ENCODE measurements at places on chromosomes 12 and 14. TPM values are rescaled to one million over a fixed set of nuclear protein-coding genes. Genes with fewer than 3 reads are reported as not detected.
A peak's percentile ranks its signal among the peaks of the same experiment; 100 is the strongest.

DNA sequence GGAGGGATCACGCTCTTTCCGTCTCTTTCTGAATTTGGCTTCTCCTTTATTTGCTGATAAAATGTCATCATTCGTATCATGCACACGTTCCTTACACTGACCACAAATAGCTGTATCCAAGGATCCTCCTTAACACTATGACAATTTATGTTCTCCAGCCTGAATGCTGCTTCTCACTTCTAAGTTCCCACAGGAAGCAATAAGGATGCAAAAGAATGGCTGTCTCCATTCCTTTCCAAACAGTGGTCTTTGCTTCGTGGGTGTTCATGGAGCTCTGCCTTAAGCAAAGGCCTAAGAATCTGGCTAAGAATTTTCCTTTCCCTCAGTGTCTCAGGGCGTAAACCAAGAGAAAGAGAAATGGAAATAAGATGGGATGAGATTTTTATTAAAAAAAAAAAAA, 200.2 kb downstream of the ITPR2 start:
- H3K27ac ChIP-seq: no peak overlapping the region
- H3K4me1 ChIP-seq: no peaks in the 10 kb centered on the region
- H3K36me3 ChIP-seq: no peaks in the 10 kb centered on the region

- no peaks in the 10 kb centered on the region for H3K27me3 ChIP-seq
- H3K4me3 ChIP-seq: no peak overlapping the region
- no peak overlapping the region for H3K27ac ChIP-seq
- no peak for DNase-seq
Measured at GRCh38 chr12:4111010-4111409, 162.6 kb upstream of the CCND2 start.

Gene SLC35F4
- not detected for total RNA-seq

DNA sequence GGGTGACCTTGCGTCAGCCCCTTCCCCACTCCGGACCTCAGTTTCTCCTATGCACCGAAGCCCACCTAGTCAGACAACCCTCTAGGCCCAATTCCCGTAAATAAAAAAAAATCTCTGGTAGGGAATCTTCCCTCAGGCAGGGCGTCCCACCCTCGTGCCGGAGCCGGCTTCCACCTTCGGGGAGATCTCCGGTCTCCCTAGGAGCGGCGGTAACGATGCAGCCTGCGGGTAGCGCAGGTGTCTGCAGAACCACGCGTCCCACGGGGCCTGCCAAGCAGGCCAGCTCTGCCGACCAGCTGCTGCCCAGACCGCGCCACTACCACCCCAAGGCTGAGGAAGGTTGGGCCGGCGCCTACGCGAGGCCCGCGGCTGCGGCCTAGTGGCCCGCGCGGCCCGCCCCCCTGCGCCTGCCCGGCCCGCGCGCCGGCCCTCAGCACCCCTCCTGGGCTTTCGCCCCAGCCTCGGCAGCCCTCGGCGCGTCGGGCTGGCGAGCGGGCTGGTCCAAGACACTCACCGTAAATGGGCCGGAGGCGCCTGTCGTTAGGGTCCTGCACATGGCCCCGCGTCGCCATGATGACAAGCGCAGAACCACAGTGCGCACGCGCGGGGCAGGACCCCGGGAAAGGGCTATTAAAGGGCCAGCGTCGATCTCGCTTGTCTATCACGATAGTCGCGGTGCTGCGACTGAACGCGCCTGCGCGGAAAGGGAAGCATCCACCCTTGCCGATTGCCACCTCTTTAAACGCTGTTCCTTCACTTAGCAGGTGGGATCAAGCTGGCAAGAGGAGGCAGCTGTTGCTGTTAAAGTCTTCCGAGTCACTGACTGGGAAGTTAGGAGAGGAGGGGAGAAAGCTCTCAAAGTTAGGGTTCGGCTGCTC, at the start of gene NAA25:
Gene NAA25 (minus strand): TSS at position 582 of the 878 bp plus-strand sequence. CDS start 10 bp downstream, at position 572.
- no peaks in the 10 kb centered on the region for H3K36me3 ChIP-seq
- peak within 1 kb of the TSS; percentile 99 for H3K27ac ChIP-seq
- peak; percentile 90 for DNase-seq
- H3K27me3 ChIP-seq: no peaks in the 10 kb centered on the region

GRCh38 chr12:80273144-80273543, 170.9 kb upstream of the PTPRQ start:
- H3K27me3 ChIP-seq: no peaks in the 10 kb centered on the region
- DNase-seq: no peak
- no peak overlapping the region for H3K27ac ChIP-seq
- H3K4me3 ChIP-seq: no peak overlapping the region
- H3K36me3 ChIP-seq: no peaks in the 10 kb centered on the region

Gene GPR132
- 0.20 TPM for total RNA-seq

Gene ALDH1L2
- 2.5 TPM for total RNA-seq

GRCh38 chr14:103296007-103296406, 38.0 kb upstream of the EIF5 start:
- H3K4me3 ChIP-seq: no peak overlapping the region
- H3K4me1 ChIP-seq: no peaks in the 10 kb centered on the region
- H3K27me3 ChIP-seq: peaks cover 13% of the 10 kb centered on the region

GRCh38 chr12:63302269-63302940, 151.4 kb upstream of the AVPR1A start:
- H3K27ac ChIP-seq: no peak overlapping the region
- no peak for DNase-seq

Gene PTGES3
- total RNA-seq: 40.4 TPM

- no peaks in the 10 kb centered on the region for H3K4me1 ChIP-seq
- no peaks in the 10 kb centered on the region for H3K27me3 ChIP-seq
- no peak for DNase-seq
- H3K36me3 ChIP-seq: no peaks in the 10 kb centered on the region
Measured at GRCh38 chr14:102737402-102738372, 39.6 kb upstream of the TRAF3 start.

Gene TM9SF1
- 55.6 TPM for total RNA-seq

Gene SIVA1
- 397 TPM for total RNA-seq

GRCh38 chr12:111436811-111437210, 31.1 kb downstream of the SH2B3 start:
- no peaks in the 10 kb centered on the region for H3K27me3 ChIP-seq
- H3K27ac ChIP-seq: peak overlapping the region; percentile 77
- no peak for DNase-seq
- H3K36me3 ChIP-seq: no peaks in the 10 kb centered on the region
- no peak overlapping the region for H3K4me3 ChIP-seq

GRCh38 chr14:44981198-44981597, 19.2 kb downstream of the TOGARAM1 start:
- no peak overlapping the region for H3K27ac ChIP-seq
- no peak for DNase-seq

Gene TDRD9
- 0.79 TPM for total RNA-seq

- peak overlapping the region; percentile 0 for H3K27ac ChIP-seq
- H3K27me3 ChIP-seq: no peaks in the 10 kb centered on the region
- H3K4me1 ChIP-seq: peaks cover 49% of the 10 kb centered on the region
- H3K4me3 ChIP-seq: no peak overlapping the region
- no peak for DNase-seq
Measured at GRCh38 chr12:123113026-123113425, 37.9 kb downstream of the PITPNM2 start.

Gene DPPA3
- total RNA-seq: not detected

- no peak for DNase-seq
- H3K4me1 ChIP-seq: no peaks in the 10 kb centered on the region
- H3K27ac ChIP-seq: no peak overlapping the region
Measured at GRCh38 chr12:94027561-94027960, 120.8 kb upstream of the PLXNC1 start.

Gene HSPB8
- 42.7 TPM for total RNA-seq

DNA sequence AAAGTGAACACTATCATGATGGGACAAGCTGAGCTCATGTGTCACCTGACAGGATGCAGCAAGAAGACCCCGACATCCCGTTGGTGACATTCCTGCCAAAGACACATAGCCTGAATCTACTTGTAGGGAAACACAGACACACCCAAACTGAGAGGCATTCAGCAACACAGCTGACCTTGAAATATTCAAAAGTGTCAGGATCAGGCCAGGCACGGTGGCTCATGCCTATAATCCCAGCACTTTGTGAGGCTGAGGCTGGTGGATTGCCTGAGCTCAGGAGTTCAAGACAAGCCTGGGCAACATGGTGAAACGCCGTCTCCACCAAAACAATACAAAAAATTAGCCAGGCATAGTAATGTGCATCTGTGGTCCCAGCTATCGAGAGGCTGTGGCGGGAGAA, 232.0 kb upstream of the PLXNC1 start:
- no peak for DNase-seq
- no peaks in the 10 kb centered on the region for H3K36me3 ChIP-seq
- H3K4me3 ChIP-seq: no peak overlapping the region
- H3K4me1 ChIP-seq: no peaks in the 10 kb centered on the region
- H3K27ac ChIP-seq: no peak overlapping the region
- H3K27me3 ChIP-seq: no peaks in the 10 kb centered on the region

GRCh38 chr14:76706811-76707210, 54.5 kb upstream of the VASH1 start:
- H3K27me3 ChIP-seq: peaks cover 3% of the 10 kb centered on the region
- H3K36me3 ChIP-seq: no peaks in the 10 kb centered on the region
- no peaks in the 10 kb centered on the region for H3K4me1 ChIP-seq
- H3K27ac ChIP-seq: no peak overlapping the region
- no peak overlapping the region for H3K4me3 ChIP-seq
- no peak for DNase-seq

- no peaks in the 10 kb centered on the region for H3K36me3 ChIP-seq
- peaks cover 29% of the 10 kb centered on the region for H3K4me1 ChIP-seq
- DNase-seq: peak; percentile 57
- peak overlapping the region; percentile 61 for H3K27ac ChIP-seq
Measured at GRCh38 chr14:50040401-50040775, 76.0 kb downstream of the VCPKMT start.

Gene CTSG
- not detected for total RNA-seq

Gene CLEC12A
- total RNA-seq: not detected

DNA sequence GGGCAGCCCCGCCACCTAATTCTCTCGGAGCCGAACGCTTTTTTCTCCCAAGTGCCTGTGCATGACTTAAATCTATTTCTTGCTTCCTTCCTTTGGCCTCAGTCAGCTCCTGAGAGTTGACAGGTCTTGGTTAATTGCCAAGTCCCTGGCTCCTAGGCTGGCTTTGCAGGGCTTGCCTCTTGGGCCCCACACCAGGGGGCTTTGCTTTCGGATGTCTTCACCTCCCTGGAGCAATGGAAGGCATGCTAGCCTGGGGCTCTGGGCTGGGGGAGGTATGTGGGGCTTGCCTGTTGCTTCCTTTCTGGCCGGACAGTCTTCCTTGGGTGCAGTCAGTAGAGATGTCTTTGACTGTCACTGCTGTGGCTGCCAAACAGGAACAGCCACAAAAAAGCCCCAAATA, 2.2 kb upstream of the KRT80 start:
- H3K4me3 ChIP-seq: no peak overlapping the region
- no peak for DNase-seq
- H3K27me3 ChIP-seq: no peaks in the 10 kb centered on the region

Gene TAS2R50
- total RNA-seq: not detected

Gene POTEG
- total RNA-seq: not detected

DNA sequence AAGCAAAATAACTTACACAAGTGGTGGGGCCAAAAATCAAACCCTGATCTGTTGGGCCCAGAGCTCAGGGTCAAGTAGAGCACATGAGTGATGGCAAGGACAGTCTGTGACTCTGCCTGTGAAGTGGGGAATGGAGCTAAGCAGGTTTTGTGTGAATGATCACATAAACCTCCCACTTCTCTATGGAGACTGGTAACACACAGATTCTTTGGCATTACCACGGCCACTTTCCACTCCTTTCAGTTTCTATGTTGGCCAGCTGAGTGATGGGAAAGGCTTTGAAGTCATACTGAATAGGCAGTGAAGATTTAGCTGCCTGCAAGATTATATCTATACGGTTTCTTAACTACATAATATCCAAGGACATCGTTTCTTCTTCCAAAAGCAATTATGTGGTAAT, 97.9 kb downstream of the ARMH4 start:
- no peaks in the 10 kb centered on the region for H3K27me3 ChIP-seq
- no peak overlapping the region for H3K27ac ChIP-seq
- H3K4me3 ChIP-seq: no peak overlapping the region
- H3K36me3 ChIP-seq: no peaks in the 10 kb centered on the region

DNA sequence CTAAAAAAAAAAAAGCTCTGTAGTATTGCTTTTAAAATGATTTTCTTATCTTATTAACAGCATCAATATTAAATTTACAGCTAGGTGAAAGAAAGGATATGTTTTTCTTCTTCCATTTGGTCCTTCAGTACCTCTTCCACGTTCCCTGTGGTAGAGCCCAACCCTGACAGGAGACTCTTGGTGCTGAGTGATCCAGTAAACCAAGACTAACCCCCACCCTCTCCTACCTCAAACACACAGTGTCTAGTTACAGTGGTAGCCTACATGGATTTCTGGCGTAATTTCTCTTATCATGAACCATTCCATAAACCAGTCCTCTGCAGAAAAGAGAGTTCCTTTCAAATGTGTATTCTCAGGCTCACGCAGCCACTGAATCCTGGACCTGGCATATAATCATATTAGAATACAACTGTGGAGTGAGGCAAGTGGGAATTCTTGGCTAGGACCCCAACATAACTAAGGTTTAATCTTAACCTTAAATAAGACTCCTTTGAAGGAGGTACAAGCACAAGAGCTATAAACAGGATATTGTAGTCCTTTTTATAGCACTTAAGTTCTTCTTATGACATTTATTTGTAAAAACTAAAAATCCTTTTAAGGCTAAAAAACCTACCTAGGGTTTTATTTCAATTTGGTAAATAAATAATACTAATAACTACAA, 27.1 kb downstream of the TXNRD1 start:
- H3K4me3 ChIP-seq: no peak overlapping the region
- H3K27ac ChIP-seq: no peak overlapping the region
- H3K27me3 ChIP-seq: no peaks in the 10 kb centered on the region
- H3K36me3 ChIP-seq: no peaks in the 10 kb centered on the region
- no peaks in the 10 kb centered on the region for H3K4me1 ChIP-seq
- DNase-seq: no peak

- H3K27me3 ChIP-seq: no peaks in the 10 kb centered on the region
- H3K4me3 ChIP-seq: no peak overlapping the region
- DNase-seq: no peak
- H3K4me1 ChIP-seq: peaks cover 6% of the 10 kb centered on the region
- no peak overlapping the region for H3K27ac ChIP-seq
- no peaks in the 10 kb centered on the region for H3K36me3 ChIP-seq
Measured at GRCh38 chr14:35949920-35950513, 123.9 kb downstream of the BRMS1L start.

GRCh38 chr12:3437986-3438385, 53.0 kb upstream of the PRMT8 start:
- no peaks in the 10 kb centered on the region for H3K4me1 ChIP-seq
- no peak for DNase-seq
- no peak overlapping the region for H3K27ac ChIP-seq
- no peaks in the 10 kb centered on the region for H3K36me3 ChIP-seq

GRCh38 chr14:99737451-99737951, 53.4 kb downstream of the CYP46A1 start:
- H3K4me3 ChIP-seq: peak overlapping the region; percentile 35
- peaks cover 22% of the 10 kb centered on the region for H3K27me3 ChIP-seq
- H3K36me3 ChIP-seq: no peaks in the 10 kb centered on the region
- no peak for DNase-seq

- no peak for DNase-seq
- H3K4me3 ChIP-seq: no peak overlapping the region
- H3K4me1 ChIP-seq: no peaks in the 10 kb centered on the region
- peak overlapping the region; percentile 38 for H3K27ac ChIP-seq
Measured at GRCh38 chr14:99260587-99261551, 11.1 kb downstream of the BCL11B start.

Gene CPM
- total RNA-seq: 111 TPM

Gene SYT1
- total RNA-seq: 0.60 TPM

Gene KIF5A
- 1.6 TPM for total RNA-seq

Gene SLC6A13
- not detected for total RNA-seq

Gene DNAJC22
- total RNA-seq: 39.6 TPM

Gene ENDOU
- total RNA-seq: not detected

Gene CCDC177
- not detected for total RNA-seq

Data from transverse colon (tissue), 4 donors.